ENCODE measurements at places on chromosomes 5 and 9.

DNA sequence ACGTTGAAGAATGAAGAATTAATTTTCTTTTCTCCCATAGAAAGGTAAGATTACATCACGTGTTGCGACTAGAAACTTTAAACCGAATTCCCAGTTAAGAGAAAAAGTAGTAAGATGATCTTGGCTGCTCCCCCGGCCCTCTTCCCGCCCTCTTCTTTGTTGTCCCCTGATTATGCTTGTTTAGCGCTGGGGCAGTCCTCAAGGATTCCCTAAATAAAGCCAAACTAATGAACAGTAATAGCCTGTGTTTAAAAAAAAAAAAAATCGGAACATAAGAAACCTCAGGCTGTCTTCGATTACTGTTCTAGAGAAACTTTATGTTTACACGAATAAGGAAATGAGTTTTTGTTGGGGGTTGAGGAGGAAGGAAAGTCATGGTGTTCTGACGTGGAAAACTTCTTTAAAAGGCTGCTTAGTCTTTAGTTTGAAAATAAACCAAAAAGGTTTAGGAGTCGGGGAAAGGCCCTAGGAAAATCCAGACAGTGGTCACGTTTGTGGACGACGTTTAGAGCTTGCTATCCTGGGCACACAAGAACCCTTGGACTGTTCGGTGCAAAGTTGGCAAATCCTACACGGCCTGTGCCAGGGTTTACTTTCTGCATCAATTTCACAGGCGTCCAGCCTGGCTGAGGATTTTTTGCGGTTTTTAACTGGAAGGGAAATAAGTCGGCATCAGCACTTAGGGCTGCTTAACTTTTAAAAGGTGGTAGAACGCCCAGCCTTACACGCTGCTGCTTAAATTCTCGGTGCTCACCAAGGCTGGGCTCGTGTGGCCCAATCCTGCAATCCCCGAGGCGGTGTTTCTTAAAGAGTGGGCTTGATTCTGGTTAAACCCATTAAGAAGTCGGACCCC lies 1.1 kb upstream of the MAT2B start:
- no peak for DNase-seq

GRCh38 chr5:6592601-6593000 lies 40.2 kb downstream of the NSUN2 start:
- DNase-seq, result no peak

DNA sequence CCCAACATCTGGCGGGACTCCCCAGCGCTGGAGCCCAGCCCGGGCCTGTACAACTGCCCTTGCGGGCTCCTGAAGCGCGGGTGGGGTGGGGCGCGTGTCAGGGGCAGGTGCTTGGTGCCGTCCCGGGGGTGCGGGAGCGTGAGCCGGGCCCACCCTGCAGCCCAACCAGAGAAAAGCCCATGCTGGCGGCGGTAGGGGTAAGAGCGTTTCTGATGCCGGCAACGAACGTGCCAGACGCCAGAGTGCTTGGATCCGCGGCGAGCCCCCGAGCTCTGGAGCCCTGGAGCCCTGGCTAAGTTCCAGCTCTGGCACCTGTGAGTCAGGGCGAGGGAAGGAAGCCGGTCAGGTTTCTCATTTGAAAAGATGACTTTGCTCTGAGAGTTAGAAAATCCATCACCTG lies 58.0 kb downstream of the ZNF510 start:
- DNase-seq, result peak; percentile 14

GRCh38 chr5:127026166-127026565 lies 4.2 kb downstream of the MARCHF3 start:
- no peak for DNase-seq

GRCh38 chr5:115869256-115869795 lies 27.6 kb downstream of the AP3S1 start:
- no peak for DNase-seq

GRCh38 chr5:78719504-78720219 lies 71.1 kb upstream of the LHFPL2 start:
- DNase-seq, result no peak

GRCh38 chr9:94210616-94211603 lies 48.2 kb upstream of the ZNF169 start:
- DNase-seq, result no peak

- DNase-seq, result no peak
These were observed 91.0 kb upstream of the ANKH start for GRCh38 chr5:14962604-14963003.

GRCh38 chr5:155773680-155774079 lies 553.3 kb upstream of the SGCD start:
- no peak for DNase-seq

DNA sequence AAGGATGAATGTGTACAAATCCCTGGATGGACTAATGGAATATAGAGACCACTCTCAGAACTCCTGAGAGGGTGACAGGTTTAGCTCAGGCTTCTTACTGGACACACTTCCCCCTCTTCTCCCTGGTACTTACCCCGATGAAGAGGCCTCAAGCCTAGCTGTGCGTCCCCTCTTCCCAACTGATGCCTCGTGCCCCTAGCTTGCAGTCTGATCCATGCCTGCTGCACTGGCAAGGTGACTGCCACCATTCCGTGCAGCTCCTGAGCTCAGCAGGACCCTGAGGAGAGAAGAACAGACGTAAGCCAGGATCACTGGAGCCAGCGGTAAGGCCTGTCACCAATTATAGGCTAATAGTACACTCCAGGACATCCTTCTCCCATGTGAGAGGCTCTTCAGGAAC lies 5.5 kb upstream of the STOML2 start:
- no peak for DNase-seq

GRCh38 chr5:170628028-170628427 lies 124.2 kb downstream of the KCNIP1 start:
- DNase-seq, result no peak

- no peak for DNase-seq
These were observed 43.9 kb downstream of the CRB2 start for GRCh38 chr9:123399803-123400378.

DNA sequence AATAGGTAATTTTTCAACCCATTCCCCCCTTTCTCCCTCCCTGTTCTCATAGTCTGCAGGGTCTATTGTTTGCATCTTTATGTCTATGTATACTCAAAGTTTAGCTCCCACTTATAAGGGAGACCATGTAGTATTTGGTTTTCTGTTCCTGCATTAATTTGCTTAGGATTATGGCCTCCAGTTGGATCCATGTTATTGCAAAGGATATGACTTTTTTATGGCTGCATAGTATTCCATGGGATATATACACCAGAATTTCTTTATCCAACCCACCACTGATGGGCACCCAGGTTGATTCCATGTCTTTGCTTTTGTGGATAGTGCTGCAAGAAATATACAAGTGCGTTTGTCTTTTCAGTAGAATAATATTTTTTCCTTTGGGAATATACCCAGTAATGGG lies 761.6 kb upstream of the GRAMD2B start:
- DNase-seq, result no peak

DNA sequence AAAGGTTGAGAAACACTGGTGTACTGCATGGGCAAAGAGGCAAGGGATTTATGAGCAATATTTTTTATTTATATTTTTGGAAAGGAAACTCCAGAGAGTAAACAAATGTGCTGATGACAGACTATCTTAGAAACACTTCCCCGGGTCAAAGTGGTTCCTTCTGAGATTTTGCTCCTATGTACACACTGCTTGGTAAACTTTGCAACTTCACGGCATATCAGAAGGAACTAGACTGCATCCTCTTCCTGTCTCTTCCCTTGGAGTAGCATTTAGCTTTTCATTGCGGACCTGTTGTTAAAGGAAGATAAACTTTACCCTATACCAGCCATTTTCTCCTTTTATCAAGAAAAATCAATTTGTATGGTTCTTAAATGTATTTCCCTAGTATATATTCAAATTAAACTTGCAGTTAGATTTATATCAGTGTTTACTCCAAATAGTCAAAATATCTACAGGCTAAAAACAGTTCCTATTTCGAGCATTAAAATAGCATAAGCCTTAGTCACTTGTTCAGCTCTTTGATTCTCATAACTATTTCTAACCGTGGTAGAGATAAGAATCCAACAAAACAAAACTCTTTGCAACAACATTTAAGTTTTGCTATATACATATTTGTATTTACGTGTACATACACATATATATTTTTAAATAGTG lies 48.0 kb upstream of the LRRC19 start:
- no peak for DNase-seq

DNA sequence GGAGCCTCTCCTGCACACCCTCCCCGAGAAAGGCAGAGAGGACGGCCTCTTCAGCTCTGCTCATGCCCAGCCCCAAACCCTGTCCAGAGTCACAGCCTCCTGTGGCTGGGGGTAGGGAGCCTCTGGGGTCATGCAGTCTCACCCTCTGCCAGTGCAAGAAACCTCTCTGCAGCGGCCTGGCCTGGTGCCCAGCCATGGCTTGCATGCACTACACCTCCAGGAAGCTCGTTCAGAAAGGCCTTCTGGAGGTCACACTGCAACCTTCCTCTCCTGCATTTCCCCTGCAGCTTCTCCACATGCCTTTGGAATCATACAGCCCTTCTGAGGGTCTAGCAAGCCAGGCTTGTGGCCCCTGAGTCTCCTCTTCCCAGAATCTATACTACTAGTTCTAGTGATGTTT lies 17.9 kb downstream of the CSF1R start:
- DNase-seq, result no peak

DNA sequence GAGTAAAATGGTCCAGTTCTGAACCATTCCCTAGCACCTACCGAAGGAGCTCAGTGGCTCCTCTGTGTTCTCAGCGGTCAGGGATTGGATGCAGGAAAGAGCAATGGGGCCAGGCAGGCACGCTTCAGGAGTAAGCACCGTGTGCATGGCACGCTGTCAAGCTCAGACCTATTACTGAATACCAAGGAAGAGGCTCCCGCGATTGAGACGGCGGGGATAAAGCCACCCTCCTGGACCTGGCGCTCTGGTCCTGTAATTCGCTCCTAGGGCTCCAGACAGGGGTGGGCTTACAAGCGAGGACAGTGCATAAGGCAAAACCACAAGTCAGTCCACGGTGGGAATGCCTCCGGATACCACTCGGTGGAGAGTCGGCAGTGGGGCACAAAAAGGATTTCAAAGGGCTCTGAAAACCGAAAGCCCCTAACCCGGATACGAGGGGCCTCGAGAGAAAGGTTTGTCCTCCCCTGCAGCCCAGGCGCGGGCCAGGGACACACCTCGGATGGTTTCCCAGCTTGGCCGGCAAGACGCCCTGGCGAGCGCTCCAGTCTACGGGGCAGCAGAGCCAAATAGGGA lies 988 bp downstream of the OXCT1 start:
- peak; percentile 9 for DNase-seq

GRCh38 chr9:114289571-114290481 lies 33.1 kb upstream of the ORM1 start:
- no peak for DNase-seq

GRCh38 chr9:117718085-117718484 lies 13.9 kb downstream of the TLR4 start:
- DNase-seq, result no peak

DNA sequence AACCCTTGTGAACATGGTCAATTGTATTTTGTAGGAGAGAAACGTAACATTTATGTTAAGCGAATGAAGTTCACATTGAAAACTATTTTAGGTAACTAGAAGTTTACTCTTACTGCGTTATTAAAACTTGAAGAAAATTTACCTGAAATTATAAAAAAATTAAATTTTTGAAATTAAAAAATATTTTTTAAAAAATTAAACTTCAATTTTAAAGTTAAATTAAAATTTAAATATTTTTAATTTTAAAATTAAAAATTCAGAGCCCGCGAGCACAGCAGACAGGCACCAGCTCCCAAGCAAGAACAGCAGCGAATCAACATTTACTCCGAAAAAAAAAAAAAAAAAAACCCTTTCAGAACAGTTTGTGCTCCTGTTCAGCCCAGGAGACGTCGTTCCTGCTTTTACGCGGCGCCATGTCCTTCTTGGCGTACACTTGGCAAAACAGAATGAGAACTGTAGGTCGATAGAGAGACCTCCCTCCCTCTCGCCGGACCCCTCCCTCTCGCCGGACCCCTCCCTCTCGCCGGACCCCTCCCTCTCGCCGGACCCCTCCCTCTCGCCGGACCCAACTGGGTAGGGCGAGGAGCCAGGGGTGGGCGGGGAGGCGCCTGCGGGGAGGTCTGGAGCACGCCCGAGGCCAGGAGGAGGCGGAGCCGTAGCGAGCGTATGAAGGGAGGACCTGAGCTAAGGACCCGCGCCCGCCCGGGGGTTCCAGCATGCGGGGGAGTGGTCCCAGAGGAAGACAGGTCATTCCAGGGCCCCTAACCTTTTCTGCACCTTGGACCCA lies 235.8 kb downstream of the ROR2 start:
- DNase-seq, result peak; percentile 83

DNA sequence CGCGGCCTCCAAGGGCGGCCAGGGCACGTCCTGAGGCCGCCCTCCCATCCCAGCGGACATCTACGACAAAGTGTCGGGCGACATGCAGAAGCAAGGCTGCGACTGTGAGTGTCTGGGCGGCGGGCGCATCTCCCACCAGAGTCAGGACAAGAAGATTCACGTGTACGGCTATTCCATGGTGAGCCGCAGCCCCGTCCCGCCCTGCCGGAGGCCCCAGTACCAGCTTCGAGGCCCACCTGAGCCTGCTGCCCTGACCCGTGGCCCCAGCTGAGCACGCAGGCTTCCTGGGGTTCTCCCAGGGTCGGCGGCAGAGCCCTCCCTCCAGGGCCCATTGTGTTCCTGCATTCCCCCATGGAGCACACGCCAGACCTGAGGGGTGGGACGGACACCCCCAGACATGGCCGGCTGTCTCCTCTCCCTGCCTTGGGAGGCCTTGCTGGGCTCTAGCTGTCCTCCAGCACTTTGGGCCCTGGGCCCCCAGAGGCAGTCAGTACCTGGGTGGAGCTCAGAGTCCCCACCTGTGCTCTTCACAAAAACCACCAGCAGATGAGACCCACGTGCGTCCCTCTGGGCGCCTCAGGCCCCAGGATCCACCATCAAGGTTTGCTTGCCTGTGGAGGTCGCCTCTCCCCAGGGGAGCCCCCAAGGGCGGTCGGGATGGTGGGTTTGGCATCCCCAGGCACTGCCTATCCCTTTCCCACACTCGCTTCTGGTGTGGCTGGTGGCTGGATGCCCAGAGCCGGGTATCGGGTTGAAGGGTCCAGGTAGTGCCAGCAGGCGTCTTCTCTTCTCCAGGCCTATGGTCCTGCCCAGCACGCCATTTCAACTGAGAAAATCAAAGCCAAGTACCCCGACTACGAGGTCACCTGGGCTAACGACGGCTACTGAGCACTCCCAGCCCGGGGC lies 1.0 kb downstream of the PHPT1 start:
- DNase-seq, result no peak

GRCh38 chr5:135977375-135977928 lies 22.7 kb upstream of the LECT2 start:
- no peak for DNase-seq

- no peak for DNase-seq
These were observed 23.9 kb downstream of the MEGF9 start for GRCh38 chr9:120690372-120690771.

DNA sequence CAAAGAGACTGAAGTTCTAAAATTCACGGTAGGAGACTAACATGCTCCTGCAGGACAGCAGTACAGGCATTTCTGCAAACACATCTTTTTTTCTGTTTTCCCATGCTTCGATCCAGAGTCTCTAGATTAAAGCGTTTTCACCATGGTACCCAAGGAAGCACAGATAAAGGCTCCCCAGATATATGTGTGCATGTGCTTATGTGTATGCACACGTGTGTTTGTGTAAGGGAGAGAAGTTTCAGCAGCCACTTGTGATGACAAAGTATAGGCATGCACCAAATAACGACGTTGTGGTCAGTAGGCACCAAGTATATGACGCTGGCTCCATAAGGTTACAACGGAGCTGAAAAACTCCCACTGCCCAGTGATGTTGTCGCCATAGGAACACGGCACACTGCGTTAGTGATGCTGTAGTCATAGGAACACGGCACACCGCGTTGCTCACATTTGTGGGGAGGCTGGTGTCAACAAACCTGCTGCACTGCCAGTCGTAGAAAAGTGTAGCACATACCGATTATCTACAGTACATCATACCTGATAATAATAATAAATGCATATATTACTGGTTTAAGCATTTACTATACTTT lies 21.7 kb downstream of the MED10 start:
- no peak for DNase-seq

GRCh38 chr9:74556685-74557084 lies 59.5 kb downstream of the RORB start:
- no peak for DNase-seq

Measured in NCI-H510A (cell line).